T-helper 2 cell (primary cell): ENCODE measurements at places on chromosomes 13 and 19.

- DNase-seq: no peak
Observed at GRCh38 chr19:41957838-41958366, 1.2 kb downstream of the RABAC1 start.

GRCh38 chr19:13748169-13748828, 16.0 kb upstream of the MRI1 start:
- DNase-seq: no peak

- no peak for DNase-seq
Observed at GRCh38 chr13:48618937-48619336, 34.8 kb upstream of the CYSLTR2 start.

DNA sequence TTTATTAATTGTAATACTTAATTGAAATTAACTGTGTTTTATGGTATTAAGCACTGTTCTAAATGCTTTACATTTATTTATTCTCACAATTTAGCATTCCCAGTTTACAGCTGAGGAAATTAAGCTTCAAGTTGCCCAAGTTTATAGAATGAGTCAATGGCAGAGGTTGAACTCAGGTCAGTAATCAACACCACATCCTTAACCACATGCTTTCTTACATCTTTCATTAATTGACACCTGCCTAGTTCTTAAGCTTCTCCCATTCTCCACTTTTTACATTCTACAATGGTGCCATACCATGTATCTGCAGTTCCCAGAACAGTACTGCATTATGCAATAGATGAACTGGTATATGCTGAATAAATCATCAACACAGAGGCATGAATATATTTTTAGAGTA, 11.7 kb upstream of the RBM26 start:
- no peak for DNase-seq

GRCh38 chr13:36997716-36998427, 1.3 kb downstream of the ALG5 start:
- no peak for DNase-seq

DNA sequence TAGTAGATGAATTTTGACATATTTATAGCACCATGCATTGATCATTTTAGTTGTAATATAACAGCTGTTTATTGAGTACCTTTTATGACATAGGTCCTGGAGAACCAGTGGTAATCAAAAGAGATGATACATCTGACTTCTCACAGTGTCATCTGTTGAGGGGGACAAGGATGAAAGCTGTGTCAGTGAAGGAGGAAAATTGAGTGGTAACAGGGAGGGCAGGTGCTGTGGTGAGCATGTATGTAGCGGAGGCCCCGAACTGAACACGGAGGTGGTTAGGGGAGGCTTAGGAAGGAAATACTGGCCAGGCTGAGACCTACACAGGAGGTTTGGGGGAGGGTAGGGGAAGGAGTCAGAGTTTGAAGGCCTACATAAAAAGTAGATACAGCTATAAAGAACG, 199.7 kb downstream of the GGACT start:
- DNase-seq: no peak

DNA sequence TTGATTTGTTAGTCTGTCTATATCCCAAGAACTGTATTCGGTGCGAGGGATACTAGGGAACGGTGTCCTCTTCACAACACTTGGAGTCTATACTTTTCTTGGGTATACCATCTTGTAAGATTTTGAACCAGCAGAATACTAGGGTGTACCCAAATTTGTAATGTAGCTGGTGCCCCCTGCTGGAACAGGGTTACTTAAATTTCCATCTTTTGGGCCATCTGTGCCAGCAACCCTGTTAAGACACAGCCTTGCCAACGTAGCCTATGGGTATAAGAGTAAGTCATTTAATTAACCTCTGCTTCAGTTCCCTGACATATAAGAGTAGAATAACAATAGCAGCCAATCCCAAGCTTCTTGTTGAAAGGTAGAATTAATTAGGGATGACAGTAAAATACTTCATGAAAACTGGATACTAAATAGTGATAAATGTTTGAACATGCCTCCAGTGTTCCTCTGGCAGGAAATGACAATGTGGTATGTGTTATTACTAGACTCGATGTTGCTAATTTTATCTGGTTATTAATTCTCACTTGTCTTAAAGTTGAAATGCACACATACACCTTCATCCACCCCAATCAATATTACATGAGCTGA, 607.6 kb downstream of the FGF9 start:
- no peak for DNase-seq

- no peak for DNase-seq
Observed at GRCh38 chr19:53621885-53622740, 9.7 kb upstream of the DPRX start.

DNA sequence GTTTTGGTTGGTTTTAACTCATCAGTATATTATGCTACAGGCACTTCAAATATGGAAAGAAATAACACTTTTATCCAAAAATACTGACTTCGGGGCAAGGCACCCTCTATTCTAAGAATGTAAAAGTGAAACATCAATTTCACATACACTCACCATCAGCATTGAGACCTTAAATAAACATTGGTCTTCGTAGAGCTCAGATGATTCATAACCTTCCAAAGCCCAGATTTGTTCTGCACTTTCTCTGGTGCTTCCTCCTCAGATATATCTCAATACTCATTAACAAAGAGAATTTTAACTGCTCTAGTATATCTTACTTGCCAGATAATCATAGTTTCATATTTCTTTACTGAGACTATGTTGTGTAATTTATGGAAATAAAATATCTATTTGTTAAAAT, 794.3 kb downstream of the LIG4 start:
- DNase-seq: no peak

GRCh38 chr19:35715981-35716800, 1.6 kb upstream of the KMT2B start:
- DNase-seq: no peak

DNA sequence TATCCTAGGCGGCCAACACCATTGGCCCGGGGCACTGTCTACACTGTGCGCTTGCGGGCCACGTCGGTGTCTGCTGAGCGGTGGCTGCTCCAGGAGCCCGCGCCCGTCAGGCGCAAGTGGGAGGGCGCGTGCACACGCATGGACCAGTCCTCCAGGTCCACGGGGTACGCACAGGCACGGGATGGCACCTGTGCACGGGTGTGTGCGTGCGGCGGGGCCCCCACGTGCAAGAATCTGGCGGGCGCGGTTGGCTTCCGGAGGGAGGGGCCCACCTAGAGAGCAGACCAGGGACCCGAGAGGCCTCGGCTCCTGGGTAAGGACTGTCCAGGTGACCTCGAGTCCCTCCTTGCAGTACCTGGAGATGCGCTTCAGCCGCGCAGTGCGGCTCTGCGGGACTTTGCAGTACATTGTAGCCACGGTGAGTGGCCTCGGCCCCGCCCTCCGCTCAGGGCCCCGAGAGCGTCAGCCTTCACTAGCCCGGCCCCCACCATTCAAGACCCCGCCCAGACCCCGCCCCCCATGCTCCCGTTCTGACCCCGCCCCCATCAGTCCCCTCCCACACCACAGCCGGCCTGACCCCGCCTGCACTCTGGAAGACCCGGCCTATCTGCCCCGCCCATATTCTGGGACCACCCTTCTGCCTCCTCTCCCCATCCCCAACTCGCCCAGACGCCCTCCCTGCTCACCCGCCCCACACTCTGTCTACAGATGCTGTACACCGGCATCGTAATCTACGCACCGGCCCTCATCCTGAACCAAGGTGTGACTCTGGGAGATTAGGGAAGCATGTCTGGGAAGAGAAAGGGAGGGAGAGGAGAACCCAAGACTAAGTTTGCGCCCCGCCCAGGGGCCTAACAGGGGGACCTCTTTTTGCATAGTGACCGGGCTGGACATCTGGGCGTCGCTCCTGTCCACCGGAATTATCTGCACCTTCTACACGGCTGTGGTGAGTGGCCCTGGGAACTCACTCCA, 2.3 kb downstream of the SLC5A5 start:
- DNase-seq: peak; percentile 77

GRCh38 chr13:96490496-96490989, 400.6 kb downstream of the HS6ST3 start:
- DNase-seq: no peak

GRCh38 chr19:58218899-58219298, 9.8 kb upstream of the ZNF544 start:
- DNase-seq: peak; percentile 15

GRCh38 chr13:24159357-24159756, 1.2 kb upstream of the SPATA13 start:
- no peak for DNase-seq

DNA sequence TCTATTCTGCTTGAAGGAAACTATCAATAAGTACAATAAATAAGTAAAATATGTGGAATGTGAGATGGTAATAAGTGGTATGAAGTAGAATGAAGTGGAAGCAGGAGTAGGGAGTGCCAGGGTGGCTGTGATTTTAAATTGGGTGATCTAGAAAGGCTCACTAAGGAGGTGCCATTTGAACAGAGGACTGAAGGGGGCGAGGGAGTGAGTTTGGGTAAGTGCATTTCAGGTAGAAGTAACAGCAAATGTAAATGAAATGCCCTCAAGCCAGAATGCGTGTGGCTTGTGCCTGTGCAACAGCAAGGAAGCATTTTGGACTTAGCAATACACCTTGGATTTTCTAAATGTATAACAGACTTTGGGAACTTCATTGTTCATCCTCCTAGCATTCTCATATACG, 77.1 kb downstream of the CCNA1 start:
- no peak for DNase-seq

DNA sequence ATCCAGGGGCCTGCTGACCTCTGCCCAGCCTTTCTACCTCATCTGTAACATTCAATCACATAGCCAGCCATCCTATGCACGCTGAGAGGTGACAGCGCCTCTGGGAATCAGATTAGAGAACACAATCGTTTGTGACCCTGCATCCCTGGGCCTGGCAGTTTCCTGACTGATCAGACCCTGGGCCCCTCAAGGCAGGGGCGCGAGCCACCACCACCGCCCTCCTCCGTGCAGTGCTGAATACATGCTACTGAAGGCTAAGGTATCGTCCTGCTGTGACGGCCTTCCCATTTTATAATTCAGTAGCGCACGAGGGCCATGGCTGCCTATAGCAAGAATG, 1.3 kb downstream of the TMTC4 start:
- DNase-seq: no peak

DNA sequence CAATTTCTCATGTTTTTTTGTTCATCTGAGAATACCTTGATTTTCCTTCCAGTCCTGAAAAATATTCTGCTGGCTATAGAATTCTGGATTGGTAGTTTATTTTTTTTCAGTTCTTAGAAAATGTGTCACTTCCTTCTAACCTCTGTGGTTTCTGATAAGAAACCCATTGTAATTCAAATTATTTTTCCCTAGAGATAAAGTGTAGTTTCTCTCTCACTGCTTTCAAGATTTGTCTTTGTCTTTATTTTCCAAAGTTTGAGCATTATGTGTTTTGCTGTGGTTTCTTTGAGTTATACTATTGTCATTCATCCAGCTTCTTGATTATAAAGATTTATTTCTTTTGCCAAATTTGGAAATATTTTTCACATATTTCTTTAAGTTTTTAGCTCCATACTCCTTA, 324.0 kb upstream of the SPRY2 start:
- no peak for DNase-seq

- DNase-seq: no peak
Observed at GRCh38 chr19:55832676-55833075, 877 bp upstream of the NLRP11 start.
